Anterior cingulate cortex (tissue), 58 donors: ENCODE measurements at places on chromosomes 4 and X.

DNA sequence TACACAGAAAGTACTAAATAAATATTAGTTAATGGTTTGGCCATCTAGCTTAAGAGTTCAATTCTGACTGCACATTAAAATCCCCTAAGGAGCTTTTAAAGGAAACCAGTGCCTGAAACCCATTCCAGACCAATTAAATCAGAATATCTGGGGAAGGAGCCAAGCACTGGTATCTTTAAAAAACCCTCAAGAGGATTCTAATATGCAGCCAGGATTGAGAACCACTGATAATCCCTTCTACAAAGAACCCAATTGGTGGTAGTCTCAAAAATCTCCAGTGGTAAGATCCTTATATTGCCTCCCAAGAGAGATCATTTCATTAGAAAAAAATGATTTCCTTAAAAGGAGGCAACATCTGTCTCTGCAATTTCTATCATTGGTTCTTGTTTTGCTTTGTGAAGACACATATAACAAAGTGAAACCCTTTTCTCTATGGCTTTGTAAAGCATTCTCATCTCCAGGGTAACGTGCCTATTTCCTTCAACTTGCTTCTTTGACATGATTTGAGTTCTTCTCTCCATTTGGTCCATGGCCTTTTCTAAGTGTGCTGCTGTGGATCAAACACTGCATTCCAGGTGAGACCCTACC is 3.5 kb downstream of the GPR34 start:
- no peak for DNase-seq

- DNase-seq: no peak
Observed at GRCh38 chr4:11494232-11494631, 65.5 kb upstream of the HS3ST1 start.

DNA sequence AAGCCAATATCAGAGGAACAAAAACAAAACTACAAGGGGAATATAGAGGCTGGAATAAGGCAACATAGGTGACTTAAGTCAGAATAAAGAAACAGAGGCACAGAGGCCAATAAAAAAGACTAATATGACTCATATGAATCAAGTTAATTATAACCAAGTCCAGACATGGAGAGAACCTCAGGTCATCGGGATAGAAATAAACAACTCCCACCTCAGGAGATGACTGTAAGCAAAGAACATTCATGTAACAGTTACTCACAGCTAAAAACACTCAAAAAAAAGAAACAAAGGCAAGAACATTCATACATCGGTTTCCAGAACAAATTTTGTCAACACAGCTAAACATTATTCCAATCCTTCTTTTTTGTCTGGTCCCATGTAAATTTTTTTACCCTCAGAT is 60.3 kb upstream of the RXFP1 start:
- no peak for DNase-seq

DNA sequence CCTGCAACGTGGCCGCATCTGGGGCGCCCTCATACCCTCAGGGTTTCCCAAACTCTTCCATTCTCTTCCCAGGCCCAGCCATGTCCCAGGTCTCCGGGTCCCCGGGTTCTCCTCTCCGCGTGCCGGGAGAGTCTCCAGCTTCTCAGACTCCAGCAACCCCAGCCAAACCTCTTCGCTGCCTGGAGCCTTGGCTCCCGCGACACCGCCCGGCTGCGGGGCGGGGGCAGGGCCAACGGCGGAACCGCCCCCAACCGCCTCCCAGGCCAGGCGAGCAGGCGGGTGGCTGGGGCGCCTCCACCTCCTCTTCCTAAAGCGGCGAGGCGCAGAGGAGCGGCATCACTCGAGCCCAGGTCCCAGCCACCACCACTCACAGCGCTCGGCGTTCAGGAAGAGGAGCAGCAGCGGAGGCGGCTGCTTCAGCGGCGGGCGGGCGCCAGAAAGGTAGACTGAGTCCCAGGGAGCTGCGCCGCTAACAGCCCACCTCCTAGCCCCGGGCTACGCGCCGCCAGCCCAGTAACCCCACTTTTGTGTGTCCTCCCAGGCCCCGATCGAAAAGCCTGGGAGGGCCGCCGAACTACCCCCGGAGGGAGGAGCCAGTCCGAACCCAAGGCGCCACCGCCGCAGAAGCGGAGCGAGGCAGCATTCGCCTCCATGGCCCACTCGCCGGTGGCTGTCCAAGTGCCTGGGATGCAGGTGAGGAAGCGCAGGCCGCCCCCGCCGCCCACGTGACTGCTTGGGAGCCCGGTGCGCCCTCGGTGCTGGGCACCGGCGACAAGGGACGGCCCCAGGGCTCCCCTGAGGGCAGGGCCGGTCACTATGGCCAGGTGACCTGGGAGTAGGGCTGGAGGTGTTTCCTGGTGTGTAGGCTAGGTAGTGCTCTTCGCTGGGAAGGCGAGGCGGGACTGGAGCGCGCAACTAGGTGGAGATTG is at the start of gene STK26:
STK26 (plus strand) TSS at position 336 of the 929 bp plus-strand sequence; CDS start at position 652, 316 bp downstream.
- peak; percentile 2 for DNase-seq

DNA sequence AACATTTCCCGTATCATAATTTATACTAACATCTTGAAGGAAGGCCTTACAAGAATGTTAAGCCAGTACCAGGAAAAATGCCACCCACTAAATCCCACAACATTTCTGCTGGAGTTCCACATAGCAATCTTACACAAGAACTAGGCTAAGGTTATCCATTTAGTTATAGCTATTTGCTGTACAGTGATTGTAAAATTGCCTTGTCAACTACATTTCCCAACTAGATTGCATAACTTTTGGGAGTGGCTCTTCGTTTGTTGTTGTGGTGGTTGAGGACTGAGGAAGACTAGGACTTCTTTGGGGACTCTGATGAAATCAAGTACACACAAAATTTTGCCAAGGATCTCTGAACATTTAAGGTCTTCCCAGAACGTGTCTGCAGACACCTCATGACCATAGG is 8.0 kb downstream of the IBSP start:
- no peak for DNase-seq

DNA sequence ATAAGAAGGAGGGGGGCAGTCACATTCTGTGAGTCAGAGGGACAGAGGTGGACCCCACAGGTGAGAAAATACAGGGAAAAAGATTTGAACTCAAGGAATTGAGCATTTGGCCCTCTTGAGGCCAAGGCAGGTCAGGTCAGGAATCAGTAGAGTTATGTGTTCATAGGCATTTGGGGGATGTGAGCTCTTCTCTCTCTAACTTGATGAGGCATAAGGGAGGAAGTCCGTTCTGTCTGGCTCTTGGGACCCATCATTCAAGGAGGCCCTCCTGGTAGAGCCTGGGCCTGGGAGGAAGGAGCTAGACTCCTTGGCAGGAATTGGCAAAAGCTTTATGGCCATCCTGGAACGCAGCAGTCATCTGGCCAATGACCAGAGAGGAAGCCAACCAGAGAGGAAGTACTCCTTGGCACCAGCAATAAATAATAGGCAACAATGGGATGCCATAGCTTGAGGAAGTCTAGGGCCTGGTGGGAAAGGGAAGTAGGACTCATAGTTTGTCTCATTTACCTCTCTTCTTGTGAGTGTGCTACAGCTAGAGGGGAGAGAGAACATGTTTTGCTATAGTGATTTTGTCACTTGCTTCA is 53.0 kb downstream of the MSN start:
- DNase-seq: no peak

- DNase-seq: no peak
Observed at GRCh38 chr4:52788806-52789205, 37.6 kb upstream of the ERVMER34-1 start.

- no peak for DNase-seq
Observed at GRCh38 chrX:154990496-154990895, 32.0 kb downstream of the F8 start.

- no peak for DNase-seq
Observed at GRCh38 chrX:40733706-40734105, 1.6 kb downstream of the MED14 start.

DNA sequence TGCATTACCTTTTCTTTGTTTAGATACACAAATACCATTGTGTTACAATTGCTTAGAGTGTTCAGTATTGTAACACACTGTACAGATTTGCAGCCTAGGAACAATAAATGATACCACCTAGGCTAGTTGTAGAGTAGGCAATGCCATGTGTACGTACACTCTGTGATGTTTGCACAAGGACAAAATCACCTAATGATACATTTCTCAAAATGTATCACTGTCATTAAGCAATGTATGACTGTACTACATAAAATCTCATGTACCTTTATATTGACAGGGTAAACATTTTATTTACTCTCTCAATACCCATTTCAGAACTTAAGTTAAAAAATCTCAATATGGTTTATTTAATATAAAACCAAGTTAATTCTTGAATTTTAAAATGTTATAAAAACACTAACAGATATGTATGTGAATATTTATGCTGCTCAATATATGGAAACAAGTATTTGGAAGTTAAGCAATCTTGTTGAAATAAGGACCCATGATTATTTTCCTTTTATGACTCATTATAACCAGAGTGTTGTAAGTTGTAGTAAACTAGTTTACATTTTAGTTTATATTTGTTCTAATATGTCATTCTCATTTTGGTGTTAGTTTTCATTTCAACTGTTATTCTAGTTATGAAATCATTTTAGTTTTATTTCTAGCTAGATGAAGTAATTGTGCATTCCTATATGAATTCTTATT is 409.2 kb downstream of the TLL1 start:
- DNase-seq: no peak

- DNase-seq: no peak
Observed at GRCh38 chrX:106201502-106202178, 33.5 kb downstream of the PWWP3B start.

GRCh38 chrX:71225676-71226075 is 2.7 kb downstream of the GJB1 start:
- no peak for DNase-seq

DNA sequence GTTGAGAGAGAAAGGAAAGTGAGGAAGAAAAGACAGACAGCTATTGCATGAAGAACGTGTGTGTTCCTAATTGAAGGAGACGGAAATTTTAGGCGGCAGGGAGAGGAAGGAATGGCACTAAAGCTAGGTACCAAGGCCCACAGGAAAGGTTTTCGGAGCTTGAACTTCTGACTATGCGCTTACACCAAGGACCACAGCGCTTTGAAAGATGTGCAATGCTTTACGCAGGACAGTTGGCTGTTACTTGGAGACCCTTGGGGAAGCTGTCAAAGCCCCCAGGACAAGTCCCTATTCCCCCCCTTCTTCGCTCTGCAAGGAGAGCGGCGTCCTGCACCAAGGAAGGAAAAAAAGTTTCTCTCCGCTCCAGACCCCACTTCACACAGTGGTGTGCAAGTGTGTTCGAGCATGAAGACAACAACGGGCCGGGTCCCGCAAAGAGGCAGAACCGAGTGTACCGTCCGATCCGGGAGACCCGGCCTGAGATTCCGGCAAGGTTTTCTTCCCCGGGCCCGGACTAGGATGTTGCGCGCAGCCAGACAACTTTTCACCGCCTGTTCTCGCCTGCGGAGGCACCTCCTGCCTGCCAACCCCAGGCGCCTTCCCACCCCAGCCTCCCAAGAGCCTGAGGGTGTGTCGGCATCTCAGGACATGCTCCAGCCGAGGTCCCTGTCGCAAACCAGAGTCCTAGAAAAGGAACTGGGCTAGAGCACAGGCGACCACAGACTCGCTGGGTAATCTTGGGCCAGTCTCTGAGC is 896 bp downstream of the KDR start:
- no peak for DNase-seq
